ENCODE measurements at places on chromosomes 3 and 15.

DNA sequence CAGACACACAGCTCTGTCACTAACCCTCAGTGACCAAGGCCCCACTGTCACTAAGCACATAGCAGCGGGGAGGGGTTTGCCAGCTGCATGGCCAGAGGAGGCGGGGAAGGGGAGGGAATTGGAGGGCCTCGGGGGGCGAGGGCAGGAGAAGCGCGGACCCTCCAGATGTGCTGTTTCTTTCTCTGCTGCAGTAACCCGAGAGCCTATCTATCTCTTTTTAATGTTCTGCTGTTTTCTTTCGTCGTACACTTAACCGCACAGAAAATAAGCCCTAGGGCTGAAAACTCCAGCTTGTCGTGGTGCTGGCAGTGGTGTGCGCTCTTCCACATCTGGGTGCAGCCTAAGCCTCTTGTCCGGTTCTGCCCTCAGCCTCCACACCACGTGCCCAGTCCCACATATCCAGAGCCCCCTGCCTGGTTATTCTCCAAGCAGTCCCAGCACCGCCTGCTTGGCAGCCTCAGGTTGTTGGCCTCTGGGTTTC lies 51.1 kb downstream of the BDH1 start:
- no peak for DNase-seq

- no peak for DNase-seq
Observed at GRCh38 chr3:197942956-197943556, 6.9 kb upstream of the RPL35A start.

- DNase-seq = no peak
Observed at GRCh38 chr3:122247825-122248185, 64.3 kb downstream of the CASR start.

DNA sequence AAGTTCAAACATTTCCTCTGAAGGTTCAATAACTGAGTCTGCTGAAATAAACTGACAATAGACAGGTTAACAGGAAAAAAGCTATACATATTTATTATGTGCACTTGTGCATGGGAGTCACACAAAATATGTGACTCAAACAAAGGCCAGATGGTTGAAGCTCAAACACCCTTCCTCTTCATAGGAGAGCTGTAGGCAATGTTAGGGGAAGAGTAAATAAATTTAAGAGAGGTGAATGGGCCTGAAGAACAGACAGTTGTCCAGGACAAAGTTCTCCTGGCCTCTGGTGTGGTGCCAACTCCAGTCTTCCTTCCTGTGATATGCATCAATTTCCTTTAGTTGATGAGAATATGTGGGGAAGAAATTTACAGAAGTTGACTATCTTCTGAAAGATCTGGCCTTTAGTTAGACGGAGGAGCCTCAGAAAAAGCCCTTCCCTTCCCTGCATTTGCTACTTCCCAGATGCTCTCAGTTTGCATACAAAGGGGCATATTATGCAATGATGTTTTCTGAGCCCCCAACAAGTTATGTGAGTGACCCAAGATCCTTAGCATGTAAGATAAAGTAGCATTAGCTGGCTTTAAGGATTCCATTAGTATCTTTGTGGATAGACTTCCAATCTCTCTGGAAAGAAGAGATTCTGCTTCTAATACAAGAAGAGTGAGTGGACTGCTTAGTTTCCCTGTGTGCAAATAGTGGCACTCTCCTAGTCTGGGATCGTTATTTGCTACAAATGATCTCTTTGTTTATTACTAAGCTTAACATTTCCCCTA lies 96.4 kb upstream of the IGSF10 start:
- DNase-seq = no peak

- DNase-seq = peak; percentile 81
Observed at GRCh38 chr3:194112120-194113106, 23.5 kb upstream of the HES1 start.

DNA sequence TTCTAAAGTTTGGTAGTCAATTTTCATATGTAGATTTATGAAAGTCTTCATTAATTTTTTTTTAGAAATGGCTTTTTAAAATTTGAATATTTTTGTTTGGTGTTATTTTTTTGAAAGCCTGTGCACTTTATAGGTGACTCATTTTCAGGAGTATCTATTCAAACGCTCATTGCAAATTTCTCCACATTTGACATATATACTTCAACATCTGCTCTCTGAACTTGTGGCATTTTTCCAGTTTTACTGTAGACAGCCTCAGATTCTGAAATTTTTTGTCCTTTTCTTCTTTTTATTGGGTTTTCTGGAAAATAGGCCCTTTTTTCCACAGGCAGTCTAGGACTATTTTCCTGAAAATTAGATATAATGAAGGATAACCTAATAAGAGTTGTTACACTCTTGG lies 396.6 kb downstream of the RBMS3 start:
- no peak for DNase-seq

DNA sequence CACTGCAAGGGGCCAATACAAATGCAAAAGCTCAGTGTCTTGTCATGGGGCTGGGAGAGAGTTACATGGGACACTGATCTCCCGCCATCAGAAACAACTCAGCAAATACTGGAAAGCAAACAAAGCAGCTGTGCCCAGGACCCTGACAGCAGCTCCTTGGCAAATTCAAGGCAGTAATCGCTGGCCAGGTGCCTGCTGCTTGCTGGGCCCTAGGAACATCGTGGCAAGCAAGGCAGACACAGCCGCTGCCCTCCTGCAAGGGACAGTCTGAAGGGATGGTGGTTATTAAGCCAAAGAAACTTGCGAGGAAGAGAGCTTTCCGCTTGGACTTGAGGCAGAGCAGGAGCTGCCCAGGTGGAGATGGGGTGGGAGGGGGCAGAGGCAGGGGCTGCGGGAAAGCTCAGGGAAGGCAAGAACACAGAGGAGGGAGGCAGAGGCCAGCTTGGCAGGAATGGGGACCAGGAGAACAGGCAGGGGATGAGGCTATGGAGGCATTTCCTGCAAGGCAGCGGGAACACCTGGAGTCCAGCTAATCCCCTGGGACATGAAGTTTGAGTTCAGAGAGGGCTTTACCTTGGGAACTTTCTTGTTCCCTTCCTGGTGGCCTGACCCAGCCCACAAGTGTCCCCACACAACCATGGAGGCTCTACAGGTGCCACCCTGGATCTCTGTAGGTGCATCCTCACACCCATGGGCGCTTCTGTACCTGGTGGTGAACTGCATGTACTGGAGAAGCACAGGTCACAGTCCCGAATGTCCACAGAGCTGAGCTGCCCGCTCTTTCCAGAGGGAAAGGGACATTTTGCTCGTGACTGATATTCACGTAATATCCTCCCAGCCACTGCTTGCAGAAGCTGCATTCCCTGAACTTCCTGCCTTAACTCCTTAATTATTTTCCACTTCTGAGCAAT lies 78.7 kb upstream of the ATP2B2 start:
- peak; percentile 44 for DNase-seq

- no peak for DNase-seq
Observed at GRCh38 chr3:129481766-129482332, 41.8 kb downstream of the IFT122 start.

DNA sequence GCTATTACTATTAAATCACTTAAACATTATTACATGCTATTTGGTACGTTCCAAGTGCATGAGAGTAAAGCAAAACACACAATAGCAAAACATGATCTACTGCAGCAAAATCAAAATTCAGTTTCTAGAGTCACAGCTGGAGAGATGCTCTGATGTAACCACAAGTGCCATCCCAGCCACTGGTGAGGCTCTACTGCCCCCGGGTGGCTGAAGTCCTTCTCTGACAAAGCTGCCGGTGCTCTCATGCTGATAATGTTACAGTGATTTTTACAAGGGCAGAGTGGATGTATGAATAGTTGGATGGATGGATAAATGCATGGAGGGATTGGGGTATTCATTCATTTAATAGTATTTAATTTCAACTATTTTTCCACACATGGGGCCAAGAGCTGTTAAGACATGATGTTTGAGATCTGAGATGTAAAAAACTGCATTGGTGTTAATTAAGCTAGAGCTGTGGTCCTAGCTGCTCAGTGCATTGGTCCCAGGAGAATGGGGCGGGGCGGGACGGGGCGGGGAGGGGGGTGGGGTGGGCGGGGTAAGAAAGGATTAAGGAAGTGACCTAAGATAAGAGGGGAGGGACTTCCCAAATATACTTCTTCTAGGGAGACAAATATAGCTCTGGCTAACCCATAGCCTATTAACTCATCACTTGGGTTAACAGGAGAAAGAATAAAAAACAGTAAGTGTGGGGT lies 5.3 kb upstream of the SPESP1 start:
- peak; percentile 36 for DNase-seq

GRCh38 chr3:97885931-97886824 lies 64.4 kb downstream of the CRYBG3 start:
- no peak for DNase-seq

DNA sequence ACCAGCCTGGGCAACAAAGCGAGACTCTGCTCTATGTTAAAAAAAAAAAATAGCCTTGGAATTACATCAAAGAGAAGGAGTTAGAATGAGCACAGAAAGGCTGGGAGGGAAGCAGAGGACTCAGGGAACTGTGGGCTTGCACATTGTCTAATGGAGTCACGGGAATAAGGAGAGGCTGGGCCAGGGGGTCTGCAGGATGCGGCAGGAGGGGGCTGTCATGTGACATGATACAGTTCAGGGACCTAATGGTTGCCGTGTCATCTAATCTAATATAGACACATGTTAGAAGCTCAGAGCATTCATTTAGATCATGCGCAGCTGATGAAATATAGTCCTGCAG lies 32.5 kb downstream of the GRK7 start:
- no peak for DNase-seq

- no peak for DNase-seq
Observed at GRCh38 chr3:52194485-52195290, 3.3 kb upstream of the ALAS1 start.

DNA sequence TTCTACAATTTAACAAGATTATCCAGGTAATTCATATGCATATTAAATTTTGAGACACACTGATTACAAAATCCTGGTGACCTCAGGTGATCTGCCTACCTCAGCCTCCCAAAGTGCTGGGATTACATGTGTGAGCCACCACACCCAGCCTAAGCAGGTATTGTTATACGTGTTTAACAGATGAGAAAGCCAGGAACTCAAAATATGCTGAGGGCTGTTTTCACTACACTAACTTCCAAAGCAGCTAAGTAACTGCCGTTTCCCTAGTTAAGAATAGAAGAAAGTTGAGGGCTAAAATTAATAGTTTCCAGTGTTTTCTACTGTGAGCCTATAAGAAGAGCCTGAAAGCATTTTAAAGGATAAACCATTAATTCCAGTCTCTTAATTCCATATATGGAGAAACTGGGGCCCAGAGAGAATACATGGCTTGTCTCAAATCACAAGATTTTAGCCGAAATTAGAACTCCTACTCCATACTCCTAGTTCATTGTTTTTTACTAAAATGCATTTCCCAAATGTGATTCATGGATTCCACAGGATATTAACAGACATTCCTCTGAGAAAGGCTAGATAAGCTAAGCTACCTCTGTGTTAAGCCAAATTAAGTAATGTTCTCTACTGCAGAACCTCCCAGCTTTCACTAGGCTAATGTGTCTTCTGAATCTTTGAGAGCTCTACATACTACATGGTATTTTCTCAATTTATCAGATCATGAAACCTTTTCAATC lies 17.0 kb upstream of the AVEN start:
- no peak for DNase-seq

GRCh38 chr3:89052386-89052785 lies 55.0 kb upstream of the EPHA3 start:
- DNase-seq = no peak

DNA sequence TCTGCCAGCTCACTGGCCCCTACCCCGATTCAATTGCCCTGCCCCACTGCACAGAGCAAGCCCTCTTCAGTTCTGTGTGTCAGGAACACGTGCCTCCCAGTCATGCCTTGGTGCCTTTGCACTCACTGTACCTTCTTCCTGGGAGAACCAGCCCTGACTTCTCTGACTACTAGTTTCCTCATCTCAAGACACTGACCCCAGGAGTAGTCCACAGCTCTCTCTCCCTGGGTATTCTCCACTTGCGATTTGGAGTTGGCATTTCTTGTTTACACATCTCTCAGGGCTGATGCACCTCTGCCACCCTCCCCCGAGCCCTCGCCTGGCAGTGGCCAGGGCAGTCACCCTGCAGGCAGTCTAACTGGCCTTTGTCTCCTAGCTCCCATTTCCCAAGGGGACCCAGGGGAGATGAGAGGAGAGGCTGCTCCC lies 5.7 kb downstream of the CISH start:
- no peak for DNase-seq

All from LNCaP clone FGC (cell line).